ENCODE measurements at places on chromosomes 6 and 20.

DNA sequence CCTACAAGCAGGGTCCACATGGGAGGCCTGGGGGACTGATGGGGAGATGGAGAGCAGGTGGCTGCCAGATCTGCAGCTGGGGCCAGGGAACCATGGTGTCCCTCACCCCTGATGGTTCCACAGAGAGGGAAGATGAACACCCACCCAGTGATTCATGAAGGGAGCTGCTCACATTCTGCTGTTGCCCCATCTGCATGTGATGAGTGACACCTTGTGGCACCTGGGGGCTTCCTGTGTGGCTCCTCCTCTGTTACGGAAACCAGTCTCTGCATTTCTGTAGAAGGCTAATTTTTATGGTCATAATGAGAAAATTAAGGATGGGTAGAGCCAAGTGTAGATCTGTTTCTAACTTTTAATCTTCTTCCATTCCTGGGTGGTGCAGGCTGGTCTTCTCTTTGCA lies 217.1 kb downstream of the SMOC2 start:
- DNase-seq: no peak

DNA sequence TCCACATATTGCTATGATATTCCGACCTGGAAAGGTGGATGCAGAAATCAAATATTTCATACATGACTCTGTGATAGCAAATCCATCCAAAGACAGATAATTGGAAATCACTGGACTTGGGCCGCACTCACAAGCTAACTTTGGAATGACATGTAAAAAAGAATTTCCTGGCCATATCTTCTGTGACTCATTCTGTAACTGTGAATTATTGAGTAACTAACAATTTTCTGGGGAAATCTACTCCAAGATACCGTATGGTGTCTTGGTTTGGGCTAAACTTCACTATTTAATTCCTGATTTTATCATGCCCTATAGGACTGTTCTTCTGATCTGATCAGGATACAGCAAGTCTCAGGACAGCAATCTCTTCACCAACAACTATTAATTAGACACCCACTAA lies 92.7 kb upstream of the LY86 start:
- no peak for DNase-seq

GRCh38 chr6:167667204-167668018 lies 159.3 kb upstream of the AFDN start:
- DNase-seq: no peak

DNA sequence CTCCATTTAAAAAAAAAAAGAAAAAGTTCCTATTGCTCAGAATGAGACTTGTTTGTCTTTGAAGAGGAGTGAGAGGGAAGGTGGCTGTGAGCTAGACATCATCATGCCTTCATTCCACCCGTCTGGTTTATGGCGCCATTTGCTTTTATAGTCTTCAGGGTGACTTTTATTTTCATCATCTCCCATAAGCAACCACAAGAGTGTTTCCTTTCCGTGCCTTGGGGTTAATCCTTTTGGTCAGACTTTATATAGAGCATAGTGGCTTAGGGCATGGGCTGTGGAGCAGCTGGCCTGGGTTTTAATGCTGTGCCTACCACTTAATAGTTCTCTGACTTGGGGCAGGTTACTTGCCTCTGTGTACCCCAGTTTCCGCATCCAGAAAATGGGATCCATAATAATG lies 77.8 kb downstream of the RREB1 start:
- no peak for DNase-seq

DNA sequence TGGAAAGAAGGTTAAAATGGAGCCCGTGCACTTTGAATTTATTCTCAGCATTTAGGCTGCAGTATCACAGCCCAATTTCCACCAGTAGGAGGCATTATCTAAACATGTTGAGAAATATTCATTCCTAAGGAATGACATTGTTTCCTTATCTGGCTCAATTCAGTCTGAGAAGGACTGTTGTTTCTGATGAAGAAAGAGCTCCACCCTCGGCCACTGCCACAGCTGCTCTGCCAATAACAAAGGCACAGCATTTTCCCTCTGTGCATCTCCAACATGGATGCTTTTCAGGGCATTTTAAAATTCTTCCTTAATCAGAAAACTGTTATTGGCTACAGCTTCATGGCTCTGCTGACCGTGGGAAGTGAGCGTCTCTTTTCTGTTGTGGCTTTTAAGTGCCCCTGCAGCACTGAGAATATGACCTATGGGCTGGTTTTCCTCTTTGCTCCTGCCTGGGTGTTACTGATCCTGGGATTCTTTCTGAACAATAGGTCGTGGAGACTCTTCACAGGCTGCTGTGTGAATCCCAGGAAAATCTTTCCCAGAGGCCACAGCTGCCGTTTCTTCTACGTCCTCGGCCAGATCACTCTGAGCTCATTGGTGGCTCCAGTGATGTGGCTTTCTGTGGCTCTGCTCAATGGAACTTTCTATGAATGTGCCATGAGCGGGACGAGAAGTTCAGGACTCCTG lies at the start of gene CALHM5:
TSS of gene CALHM5 (plus strand) at position 216 of the 687 bp plus-strand sequence. CDS start at position 274, 58 bp downstream.
- DNase-seq: no peak

- DNase-seq: no peak
Observed at GRCh38 chr6:4264081-4264480, 128.7 kb upstream of the ECI2 start.

DNA sequence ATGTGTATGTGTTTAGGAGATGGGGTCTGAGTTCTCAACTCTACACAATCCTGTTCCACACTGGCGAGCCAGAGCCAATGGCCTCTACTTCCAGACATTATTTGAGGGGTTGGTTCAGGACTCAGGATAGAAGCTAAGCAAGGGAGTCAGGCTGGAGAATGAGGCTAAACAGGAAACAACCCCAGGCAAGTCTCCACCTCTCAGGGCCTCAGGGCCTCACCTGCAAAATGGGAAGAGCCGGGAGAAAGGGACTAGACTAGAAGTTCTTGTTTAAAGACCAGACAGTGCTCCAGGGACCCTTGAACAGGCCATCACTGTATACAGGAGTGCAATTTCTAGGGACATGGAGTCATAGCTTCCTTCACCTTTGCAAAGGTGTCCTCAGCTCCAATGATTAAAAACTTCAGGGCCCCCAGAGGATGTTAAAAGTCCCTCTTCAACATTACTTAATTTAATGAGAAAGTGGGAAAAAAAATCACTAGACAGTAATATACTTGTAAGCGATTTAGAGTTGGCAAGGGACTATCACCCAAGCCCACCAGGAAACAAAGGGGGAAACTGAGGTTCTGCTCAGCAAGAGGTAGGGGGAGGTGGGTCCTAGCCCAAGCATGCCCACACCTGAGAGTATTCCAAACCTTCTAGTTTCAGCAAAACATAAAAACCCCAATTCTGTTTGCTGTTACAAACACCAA lies 41.7 kb downstream of the ZMYND8 start:
- DNase-seq: no peak

DNA sequence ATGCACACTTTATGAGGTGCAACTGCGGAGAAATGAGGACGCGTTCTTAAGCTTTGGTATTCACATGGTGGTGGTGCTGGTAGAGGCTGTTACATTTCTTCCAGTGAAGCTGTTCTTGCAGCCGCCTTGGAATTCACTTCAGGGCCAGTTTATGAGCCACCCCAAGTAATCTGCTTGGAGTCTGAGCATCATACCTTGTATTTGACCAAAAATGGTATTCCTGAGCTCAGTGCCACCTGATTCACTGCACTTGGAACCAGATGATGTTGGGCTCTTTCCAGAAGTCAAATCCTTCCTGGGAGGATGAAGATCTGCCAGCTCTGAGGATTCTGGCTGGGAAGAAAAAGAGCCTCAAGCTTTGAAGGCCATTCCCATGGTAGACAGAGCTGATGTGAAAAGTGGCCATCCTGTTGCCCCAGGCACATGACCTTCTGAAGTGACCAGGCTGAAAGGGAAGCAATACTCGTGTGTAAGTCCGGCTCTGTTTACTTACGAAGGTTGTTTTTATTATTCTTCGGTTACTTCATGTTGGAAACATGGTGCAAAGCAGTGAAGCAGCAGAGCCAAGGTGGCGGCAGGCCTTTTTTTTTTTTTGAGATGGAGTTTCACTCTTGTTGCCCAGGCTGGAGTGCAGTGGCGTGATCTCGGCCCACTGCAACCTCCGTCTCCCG lies 7.7 kb downstream of the MANBAL start:
- no peak for DNase-seq

- no peak for DNase-seq
Observed at GRCh38 chr6:3421143-3421542, 35.7 kb downstream of the SLC22A23 start.

- DNase-seq: no peak
Observed at GRCh38 chr6:155521719-155522118, 66.1 kb upstream of the NOX3 start.

GRCh38 chr6:139583420-139583819 lies 209.0 kb upstream of the CITED2 start:
- DNase-seq: no peak

- DNase-seq: no peak
Observed at GRCh38 chr6:29626948-29627754, 5.8 kb downstream of the GABBR1 start.

GRCh38 chr6:148563066-148563465 lies 183.8 kb upstream of the UST start:
- no peak for DNase-seq

DNA sequence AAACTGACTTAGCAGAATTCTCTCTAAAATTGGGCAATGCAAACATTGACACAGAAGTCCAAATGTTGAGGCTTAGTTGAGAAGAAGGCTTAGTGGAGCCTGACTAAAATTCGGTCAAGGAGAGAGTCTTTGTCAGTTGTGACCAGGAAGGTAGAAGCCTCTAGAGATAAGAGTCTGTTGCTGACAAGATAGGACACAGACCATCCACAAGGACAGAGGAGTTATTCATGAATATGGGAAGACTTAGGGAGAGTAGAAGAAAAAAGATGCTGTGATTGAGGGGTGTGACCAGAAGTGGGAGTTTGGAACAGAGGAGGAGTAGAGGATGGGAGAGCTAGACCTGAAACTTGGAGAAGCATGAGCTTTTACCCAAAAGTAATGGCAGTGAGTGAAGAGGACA lies 7.2 kb upstream of the FAXC start:
- no peak for DNase-seq

DNA sequence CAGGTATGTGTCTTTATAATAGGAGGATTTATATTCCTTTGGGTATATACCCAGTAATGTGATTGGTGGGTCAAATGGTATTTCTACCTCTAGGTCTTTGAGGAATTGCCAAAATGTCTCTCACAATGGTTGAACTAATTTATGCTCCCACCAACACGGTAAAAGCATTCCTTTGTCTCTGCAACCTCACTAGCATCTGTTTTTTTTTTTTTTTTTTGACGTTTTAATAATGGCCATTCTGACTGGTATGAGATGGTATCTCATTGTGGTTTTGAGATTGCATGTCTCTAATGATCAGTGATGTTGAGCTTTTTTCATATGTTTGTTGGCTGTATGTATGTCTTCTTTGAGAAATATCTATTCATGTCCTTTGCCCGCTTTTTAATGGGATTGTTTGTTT lies 144.9 kb upstream of the RGS17 start:
- no peak for DNase-seq

- DNase-seq: no peak
Observed at GRCh38 chr6:71412559-71413140, 124.0 kb downstream of the OGFRL1 start.

DNA sequence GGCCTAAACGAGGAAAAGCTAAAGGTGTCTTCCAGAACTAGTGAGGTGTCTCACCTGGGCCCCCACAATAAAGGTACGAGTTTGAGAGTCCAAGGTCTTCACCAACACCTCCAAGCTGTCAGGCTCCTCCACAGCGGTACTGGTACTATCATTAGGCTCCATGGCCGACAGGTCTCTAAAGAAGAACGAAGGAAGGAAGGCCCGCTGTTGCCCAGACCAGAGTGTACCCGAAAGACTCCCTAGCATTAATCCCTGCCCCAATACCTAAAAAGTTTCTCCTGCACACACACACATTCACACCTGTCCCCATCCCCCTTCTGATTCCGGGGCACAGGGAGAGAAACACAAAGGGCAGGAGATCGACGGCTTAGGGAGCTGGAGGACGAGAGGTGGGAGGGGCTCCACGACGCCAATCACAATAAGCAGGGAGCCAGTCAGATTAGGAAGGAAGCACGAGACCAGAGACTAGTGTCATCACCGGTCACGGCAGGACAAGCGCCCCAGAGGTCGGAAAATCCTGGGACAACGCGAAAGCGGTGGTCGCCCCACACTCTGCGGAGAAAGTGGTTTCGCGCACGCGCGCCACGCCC lies 764 bp downstream of the BAG6 start:
- no peak for DNase-seq

DNA sequence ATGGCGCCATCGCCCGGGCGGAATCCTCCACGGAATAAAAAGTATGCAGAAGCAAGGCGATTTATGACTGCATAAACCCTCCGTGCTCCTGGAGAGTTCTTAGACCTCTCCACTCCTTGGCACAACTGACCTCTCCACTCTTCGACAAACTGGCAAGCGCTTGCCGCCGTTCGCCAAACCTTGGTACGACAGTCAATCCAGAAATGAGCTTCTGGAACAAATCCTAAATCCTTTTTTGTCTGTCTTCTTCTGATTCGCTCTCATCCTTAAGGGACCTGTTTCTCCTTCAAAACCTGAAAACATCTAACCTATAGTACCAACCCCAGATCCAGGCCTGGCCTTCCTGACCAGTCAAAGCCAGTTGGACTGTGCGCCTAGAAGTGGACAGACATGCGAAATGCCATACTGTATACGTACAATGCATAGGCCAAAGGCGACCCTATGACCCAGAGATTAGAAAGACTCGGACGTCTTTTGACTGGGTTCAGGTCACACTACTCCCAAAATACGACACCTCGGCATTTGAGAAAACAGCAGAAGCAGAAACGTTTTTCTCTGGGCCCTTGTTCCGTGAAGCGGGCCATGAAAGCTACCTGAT lies 59.4 kb downstream of the TRIM27 start:
- DNase-seq: no peak

DNA sequence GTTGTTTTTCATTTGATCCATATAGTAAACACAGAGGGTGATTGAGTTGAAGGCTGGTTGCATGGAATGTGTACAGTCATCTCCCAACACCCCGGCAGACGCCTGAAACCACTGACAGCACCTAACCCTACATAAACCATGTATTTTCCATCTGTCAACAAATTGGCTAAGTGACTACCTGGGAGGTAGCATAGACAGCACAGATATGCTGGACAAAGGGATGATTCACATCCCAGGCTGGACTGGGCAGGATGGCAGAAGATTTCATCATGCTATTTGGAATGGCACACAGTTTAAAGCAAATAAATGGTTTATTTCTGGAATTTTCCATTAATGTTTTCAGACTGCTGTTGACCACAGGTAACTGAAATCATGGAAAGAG lies 4.4 kb upstream of the VIP start:
- no peak for DNase-seq

DNA sequence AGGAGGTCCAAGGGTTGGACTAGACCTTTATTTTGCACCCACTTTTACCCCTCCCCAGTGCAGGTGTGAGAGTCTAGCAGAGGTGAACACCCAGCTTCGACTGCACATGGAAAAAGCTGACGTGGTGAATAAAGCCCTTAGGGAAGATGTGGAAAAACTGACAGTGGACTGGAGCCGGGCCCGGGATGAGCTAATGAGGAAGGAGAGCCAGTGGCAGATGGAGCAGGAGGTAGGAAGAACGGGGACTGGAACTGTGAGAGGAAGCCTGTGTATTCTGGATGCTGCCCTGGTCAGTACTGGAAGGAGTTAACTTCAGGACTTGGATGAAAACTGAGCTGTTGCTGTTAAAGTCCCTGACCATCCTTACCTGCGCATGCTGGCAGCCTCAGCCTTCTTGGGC lies 10.6 kb downstream of the CEP250 start:
- DNase-seq: no peak
